EL (cell line): ENCODE measurements at places on chromosomes 12 and 14.

- DNase-seq, result no peak
These were observed 107.1 kb downstream of the TMTC1 start for GRCh38 chr12:29676676-29677075.

GRCh38 chr14:41749429-41749828 lies 142.8 kb downstream of the LRFN5 start:
- DNase-seq, result no peak

DNA sequence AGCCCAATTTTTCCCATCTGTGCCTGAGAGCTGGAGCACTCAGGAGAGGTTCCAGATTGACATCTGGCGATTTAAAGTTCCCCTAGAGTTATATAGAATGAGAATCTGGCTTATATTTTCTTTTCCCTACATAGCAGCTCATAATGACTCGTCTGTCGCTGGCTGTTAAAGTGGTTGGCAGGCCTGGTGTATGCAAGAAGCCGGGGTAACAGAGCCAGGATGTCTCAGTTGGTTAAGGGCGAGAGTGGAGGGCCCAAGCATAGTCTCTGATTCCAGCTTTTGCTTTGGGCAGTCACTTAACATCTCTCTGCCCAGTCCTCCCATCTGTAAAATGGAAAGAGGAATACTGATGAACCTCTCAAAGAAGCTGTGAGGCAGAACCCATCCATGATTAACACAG lies 751.6 kb downstream of the NOVA1 start:
- DNase-seq, result no peak

DNA sequence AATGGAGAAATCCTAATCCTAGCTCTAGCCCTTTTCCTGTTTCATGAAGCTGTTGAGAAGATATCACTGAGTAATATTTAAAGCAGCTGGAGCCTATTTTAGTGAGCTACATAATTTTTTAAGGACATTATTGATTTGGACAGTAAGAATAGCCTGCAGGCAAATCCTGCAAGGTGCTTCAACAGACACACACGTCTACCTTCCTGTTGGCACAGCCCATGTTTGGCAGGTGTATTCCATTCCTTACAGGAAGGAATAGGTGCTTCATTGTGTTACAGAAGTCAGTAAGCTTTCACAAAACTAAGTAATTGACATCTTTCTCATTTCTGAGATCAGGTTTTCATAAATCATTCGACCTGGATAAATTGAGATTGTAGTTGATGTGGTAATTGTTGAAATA lies 50.6 kb downstream of the FOXA1 start:
- no peak for DNase-seq

DNA sequence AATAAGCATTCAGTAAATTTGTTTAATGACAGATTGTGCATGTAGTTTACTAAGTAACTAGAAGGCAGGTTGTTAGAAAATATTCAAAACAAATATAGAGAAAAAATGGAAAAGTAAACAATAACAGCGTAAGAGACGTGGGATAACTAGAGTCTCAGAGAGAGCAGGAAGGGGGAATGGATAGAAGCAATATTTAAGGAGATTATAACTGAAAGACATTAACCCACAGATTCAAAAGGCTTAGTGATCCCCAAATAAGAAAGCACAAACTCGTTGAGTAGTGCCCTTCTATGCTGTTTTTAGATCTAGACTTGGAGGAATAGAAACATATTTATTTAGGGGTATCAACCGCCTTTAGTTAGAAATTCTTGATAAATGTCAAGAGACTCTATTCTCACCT lies 169.7 kb upstream of the RGS6 start:
- DNase-seq, result no peak

DNA sequence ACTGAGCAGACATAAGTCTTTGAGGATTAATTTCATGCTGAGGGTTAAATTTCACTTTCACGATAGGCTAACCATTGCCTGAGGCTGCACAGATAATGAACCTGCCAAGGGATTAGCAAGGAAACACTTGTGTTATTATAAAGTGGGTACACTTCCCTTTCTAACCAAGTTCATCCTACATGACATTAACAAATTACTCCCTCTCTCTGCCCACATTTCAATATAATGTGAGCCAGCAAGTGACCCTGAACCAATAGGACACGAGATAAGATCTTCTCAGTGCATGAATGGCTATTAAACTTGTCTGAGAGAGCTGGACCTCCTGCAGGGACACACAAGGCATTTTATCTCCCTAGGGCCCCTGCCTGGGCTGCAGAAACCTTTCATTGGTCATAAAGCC lies 173.5 kb downstream of the PAX9 start:
- no peak for DNase-seq

GRCh38 chr14:64640839-64641238 lies 63.4 kb upstream of the PLEKHG3 start:
- no peak for DNase-seq
